Adipocyte (in vitro differentiated cells): ENCODE measurements at places on chromosomes 1 and 21.

GRCh38 chr1:180155182-180155682, 563 bp downstream of the QSOX1 start:
- peak; percentile 56 for DNase-seq

- peak; percentile 90 for DNase-seq
Observed at GRCh38 chr21:44454747-44455523, at the start of gene LRRC3. TSS of gene LRRC3 (plus strand) at chr21:44455510. CDS start at chr21:44456645, 1,135 bp downstream.

DNA sequence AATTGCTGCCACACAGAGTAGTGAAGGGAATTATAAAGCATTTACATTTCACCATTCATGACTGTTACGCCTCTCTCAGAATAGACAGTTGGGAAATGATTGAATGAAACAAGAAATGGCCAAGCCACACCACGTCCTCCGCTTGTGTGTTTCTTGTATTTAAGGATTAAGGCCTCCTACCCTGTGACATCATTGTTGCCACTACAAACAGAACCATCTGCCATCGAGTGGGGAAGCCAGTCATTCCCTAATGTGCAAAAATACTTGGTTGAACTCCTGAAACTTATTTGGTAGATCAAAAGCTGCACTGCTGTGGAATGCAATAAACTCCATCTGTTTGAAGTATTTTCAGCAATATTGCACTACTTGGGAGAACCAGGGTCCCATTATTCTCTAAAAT, 99.0 kb upstream of the C1orf105 start:
- peak; percentile 83 for DNase-seq

DNA sequence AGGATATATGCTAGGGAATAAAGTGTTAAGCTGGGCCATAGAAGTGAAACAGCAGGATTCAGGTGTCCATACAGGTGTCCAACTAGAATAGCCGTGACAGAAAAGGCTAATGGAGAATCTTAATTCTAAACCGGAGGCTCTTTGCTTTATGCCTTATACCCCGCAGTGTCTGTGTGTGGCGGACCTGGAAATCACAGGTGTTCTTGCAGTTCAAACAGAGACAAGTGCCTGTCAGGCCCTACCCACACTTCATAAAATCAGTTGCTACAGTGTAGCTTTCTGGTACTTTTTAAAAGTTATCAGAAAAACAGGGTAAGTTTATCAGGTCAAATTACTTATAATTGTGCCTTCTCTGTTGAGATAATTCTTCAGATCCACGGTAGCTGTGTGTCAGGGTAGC, 293.9 kb downstream of the LRRC7 start:
- no peak for DNase-seq

GRCh38 chr21:17118638-17119384, 394.0 kb upstream of the CXADR start:
- DNase-seq, result no peak

- peak; percentile 72 for DNase-seq
Observed at GRCh38 chr1:210072129-210072528, 134.1 kb downstream of the SYT14 start.

- DNase-seq, result no peak
Observed at GRCh38 chr1:159030877-159031447, 21.3 kb downstream of the IFI16 start.

DNA sequence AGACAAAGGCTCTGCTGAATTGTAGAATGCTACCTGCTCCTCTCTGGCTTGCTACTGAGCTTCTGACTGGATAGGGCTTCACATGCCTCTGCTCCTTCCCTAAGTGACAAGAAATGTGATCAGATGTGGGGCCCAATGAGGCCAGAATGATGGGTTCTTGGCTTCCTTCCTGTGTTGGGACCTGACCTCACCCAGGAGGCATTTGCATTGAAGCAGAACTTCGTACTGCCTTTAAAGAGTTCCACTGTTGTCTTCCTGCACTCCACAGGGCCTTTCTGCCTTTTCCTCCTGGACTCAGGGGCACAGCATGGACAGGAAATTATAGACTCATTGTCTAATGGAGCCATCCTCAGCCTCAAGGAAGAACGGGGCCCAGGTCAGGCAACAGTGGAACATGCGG, 14.3 kb downstream of the ZNF670 start:
- DNase-seq, result no peak

DNA sequence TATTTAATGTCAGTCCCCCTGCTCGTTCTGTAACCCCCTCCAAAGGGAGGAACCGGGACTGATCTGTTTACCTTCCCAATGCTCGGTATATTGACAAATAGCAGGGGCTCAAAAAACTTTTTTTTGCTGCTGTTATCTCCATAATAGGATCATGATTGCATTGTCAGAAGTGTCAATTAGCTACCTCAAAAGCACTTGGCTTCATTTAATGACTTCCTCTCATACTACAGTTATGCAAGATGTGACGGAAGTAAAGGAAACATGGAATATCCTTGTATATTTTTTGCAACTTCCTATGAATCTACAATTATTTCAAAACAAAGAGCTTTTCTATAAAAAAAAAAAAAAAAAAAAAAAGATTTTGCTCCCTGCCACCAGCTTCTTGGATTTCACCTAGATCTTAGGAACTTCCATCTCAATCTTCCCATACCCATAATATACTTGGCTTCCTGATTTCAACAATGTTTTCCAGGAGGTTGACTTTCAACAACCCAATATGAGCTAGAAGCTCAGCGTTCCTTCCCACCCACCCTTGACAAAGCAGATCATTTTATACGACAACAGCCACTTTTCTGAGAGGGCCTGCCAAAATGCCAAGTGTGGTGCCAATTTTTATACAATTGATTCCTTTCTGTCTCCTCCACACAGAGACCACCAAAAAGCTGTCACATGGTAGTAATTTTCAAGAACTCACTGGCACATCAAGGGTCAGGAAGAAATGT, 71.7 kb downstream of the SETD4 start:
- DNase-seq, result no peak

DNA sequence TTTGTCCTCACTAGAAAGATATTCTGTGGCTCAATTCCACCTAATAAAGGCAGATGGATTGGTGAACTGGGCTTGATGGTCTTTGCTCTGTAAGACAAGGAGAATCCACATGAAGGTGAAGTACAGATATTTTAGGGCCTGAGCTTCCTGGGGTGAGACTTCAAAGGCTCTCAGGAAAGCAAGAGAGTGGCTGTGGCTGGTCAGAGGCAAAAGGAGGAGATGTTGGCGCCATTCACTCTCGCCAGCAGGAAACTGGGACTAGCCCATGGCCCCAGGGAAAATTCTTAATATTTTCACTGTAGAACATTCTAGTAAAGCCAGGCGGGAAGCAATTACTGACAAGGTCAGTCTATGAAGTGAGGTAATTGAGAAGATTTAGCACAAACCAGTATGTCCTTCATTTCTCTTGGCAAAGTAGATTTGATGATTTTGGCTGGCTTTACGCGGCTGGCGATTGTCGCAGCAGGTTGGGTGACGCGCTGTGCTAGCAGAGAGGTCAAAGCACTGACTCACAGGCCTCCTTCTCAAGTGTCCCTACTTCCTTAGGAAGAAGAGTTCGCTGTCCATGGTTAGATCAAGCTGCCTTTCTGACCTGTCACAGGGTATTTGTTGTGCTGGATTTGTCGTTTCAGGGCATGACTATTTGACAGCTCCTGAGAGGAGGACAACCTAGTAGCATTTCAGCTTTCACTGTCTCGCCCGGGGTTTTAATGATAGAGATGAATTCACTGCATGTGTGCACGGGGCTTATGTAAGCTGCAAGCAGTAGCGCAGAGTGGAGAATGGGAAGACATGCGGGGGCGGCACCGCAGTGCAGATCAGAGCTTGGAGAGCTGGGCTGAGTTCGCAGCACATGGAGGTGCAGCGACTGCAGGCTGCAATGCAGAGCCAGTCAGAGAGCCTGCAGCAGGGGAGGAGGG, 32.7 kb downstream of the XCL1 start:
- peak; percentile 67 for DNase-seq
